Endothelial cell (in vitro differentiated cells): ENCODE measurements at places on chromosomes 12 and 14. TPM values are rescaled to one million over a fixed set of nuclear protein-coding genes. Genes with fewer than 3 reads are reported as not detected.

The CCDC77 gene
- 13.3 TPM for total RNA-seq

The TROAP gene
- total RNA-seq = 12.4 TPM

DNA sequence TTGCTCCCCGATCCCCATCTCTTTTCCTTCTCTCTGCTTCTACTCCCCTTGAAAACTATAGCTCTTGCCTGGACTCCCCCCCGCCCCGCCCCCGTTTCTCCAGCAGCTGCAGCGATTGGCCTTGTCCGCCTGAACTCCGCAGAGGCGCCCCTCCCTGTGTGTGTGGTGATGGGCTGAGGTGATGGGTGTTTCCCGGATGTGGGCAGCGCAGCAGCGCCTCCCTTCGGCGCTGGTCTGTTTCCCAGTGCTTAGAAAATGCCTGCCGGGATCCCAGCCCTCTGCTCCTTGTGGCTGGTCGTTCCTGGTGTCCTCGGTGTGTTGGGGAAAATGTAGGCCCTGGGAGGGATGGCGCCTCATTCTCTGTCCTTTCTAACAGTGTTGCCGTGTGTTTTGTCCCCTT lies 43.3 kb downstream of the GALNT8 start:
- peaks cover 3% of the 10 kb centered on the region for H3K36me3 ChIP-seq
- no peak overlapping the region for H3K27ac ChIP-seq
- peaks cover 3% of the 10 kb centered on the region for H3K27me3 ChIP-seq

DNA sequence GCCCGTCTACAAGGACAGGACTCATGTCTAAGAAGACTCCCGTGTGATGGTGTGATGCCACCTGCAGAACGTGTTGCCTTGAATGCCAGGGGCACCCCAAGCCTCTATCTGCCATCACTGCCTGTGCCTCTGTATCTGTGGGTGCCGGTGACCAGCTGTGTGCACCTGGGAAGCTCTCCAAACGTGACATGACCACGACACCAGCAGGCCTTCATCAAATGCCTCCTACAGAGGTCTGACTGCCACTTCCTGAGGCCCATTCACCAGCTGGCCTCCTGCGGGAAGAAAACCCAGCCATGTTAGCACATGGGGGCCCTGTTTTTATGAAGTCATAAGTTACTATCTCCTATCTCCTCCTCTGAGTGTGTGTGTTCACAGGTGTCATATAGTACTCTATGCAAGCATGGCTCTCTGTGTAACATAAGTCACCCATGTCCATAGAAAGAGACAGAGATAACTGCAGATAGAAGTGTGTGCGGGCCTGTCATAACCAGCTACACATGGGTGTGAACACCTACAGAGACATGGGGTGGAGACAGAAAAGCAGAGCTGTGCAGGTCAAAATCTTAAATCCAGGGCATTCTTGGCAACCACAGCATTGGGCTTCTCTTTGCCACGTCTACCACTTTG lies 18.3 kb upstream of the SERPINA4 start:
- H3K4me1 ChIP-seq = no peaks in the 10 kb centered on the region
- no peak overlapping the region for H3K4me3 ChIP-seq
- no peak for DNase-seq
- no peaks in the 10 kb centered on the region for H3K36me3 ChIP-seq
- H3K27ac ChIP-seq = no peak overlapping the region

The GPR68 gene
- total RNA-seq = 5.4 TPM

The NTS gene
- 79.2 TPM for total RNA-seq

- H3K36me3 ChIP-seq = no peaks in the 10 kb centered on the region
- no peaks in the 10 kb centered on the region for H3K27me3 ChIP-seq
- H3K27ac ChIP-seq = no peak overlapping the region
These were observed 21.7 kb downstream of the TAOK3 start for GRCh38 chr12:118350908-118351559.

DNA sequence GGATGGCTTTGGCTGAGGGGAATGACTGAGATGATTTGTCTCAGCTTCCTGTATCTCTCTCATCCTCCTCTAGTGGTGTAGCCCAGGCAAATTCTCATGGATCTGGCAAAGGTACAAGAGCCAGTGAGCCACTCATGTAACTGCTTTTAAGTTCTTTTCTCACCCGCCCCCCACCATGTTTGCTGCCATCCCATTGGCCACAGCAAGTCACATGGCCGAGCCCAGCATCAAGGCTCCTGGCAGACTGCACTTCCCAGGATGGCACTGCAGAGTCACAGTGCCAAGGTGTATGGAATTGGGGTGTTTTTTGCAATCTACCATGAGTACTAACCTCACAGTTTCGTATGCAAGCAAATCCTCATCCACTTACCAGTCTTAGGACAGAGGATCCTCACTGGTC lies 50.9 kb downstream of the CHST11 start:
- no peak overlapping the region for H3K4me3 ChIP-seq
- H3K4me1 ChIP-seq = peaks cover 13% of the 10 kb centered on the region
- H3K27ac ChIP-seq = no peak overlapping the region

DNA sequence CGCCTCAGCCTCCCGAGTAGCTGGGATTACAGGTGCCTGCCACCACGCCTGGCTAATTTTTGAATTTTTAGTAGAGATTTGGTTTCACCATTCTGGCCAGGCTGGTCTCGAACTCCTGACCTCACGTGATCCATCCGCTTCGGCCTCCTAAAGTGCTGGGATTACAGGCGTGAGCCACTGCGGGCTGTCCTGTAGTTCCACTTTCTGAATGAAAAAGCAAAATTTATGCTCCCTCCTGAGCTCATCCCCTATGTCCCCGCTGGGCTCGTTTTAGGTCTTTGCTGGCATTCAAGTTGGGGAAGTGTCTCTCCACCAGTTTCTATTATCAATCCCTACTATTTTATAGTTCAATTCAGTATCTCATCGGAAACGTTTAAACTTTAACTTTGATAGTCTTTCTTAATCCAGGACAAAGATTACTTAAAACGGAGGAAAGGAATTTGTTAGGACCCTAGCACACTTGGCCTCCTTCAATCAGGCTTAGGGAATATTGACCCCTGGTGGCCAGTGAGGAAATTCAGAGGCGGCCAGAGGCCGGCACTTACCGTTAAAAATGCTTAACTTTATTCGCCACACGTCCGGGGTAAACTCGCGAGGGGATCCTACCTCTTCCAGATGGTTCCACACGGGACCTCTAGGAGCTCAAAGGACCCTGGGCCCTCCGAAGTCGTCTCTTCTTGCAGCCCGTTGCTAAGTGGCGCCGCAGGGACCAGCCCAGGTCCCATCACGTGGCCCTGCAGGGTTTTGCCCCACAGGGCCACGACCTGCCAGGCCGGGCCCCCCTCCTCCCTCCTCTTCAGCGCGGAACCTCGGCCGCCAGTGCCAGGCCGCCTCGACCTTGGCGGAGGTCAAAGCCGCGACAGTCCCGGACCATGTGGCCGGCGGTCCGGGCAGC lies 11.4 kb upstream of the DNAL1 start:
- peaks cover 3% of the 10 kb centered on the region for H3K27me3 ChIP-seq
- no peaks in the 10 kb centered on the region for H3K36me3 ChIP-seq
- H3K4me3 ChIP-seq = peak overlapping the region; percentile 7
- DNase-seq = peak; percentile 59

- H3K4me1 ChIP-seq = peaks cover 60% of the 10 kb centered on the region
- H3K27me3 ChIP-seq = peaks cover 5% of the 10 kb centered on the region
- no peak for DNase-seq
- peaks cover 31% of the 10 kb centered on the region for H3K36me3 ChIP-seq
- H3K4me3 ChIP-seq = no peak overlapping the region
- H3K27ac ChIP-seq = no peak overlapping the region
These were observed 6.0 kb downstream of the ZBTB39 start for GRCh38 chr12:57000393-57000792.

GRCh38 chr12:59294221-59294620 lies 301.6 kb upstream of the SLC16A7 start:
- no peak overlapping the region for H3K4me3 ChIP-seq
- H3K36me3 ChIP-seq = no peaks in the 10 kb centered on the region
- no peak overlapping the region for H3K27ac ChIP-seq
- H3K4me1 ChIP-seq = no peaks in the 10 kb centered on the region
- H3K27me3 ChIP-seq = no peaks in the 10 kb centered on the region

The KRT3 gene
- not detected for total RNA-seq

The ZCCHC8 gene
- total RNA-seq = 18.6 TPM

DNA sequence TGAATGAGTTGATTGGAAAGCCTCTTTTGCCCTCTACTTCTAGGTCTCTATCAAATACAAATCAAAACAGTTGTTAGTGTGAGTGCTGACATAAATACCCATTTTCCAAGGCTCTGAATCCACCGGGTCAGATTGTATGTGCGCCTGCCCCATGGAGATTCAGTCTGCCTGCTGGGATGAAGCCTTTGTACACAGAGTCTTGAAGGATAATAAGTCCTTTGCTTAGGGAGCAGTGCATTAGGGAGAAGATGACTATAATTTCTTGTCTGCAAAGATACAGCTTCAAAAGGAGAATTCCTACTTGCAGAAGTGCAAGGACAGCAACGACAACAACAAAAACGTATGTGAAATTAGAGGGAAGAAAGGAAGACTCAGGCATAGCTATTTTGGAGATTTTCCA lies 90.3 kb upstream of the VRK1 start:
- H3K36me3 ChIP-seq = no peaks in the 10 kb centered on the region
- no peaks in the 10 kb centered on the region for H3K27me3 ChIP-seq
- peaks cover 9% of the 10 kb centered on the region for H3K4me1 ChIP-seq
- H3K27ac ChIP-seq = no peak overlapping the region
- no peak for DNase-seq

The KRT77 gene
- total RNA-seq = not detected

DNA sequence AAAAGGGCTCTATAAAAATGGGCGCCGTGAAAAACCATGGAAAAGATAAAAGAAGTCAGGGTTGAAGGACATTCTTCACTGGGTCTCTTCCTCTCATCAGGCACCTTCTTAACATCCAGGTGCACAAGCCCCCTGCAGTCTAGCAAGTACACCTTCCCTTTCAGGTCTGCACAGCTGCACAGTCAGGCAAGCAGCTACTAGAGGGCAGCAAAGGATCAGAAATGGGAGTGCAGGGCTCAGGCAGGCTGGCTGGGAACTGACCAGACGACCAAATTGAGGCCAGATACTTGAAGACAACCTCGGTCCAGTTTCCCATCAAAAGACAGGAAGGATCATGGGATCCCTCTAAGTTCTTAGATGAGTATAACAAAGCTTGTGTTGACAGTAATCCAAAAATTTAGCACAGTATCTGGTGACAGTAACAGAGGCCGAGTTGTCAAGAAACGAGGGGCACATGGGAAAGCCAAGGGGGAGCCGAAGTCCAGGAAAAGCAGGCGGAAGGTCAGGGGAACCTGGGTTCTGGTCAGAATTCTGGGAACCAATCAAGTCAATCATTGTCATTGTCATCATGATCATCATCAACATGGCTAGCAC lies 10.1 kb upstream of the GRIP1 start:
- no peaks in the 10 kb centered on the region for H3K36me3 ChIP-seq
- no peak overlapping the region for H3K4me3 ChIP-seq
- no peaks in the 10 kb centered on the region for H3K4me1 ChIP-seq

DNA sequence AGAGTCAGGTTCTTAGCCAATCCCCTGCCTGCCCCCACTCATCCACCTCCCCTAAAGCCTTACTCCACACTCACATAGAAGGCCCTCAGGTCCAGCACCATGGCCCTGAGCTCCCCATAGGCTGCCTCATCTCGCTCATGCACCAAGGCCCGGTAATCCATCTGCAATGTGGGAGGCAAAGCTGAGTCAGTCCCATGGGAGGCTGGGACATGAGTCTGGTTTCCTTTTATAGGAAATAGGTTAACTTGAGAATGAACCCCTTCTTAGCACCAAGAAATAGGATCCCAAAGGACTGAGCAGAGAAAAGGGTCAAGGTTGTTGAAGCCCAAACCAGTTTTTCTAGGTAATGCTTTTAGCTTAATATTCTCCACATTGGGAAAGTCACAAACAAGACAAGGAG lies 2.1 kb upstream of the EMC9 start:
- H3K4me1 ChIP-seq = peaks cover 26% of the 10 kb centered on the region
- peaks cover 28% of the 10 kb centered on the region for H3K36me3 ChIP-seq
- peak overlapping the region; percentile 4 for H3K4me3 ChIP-seq
- no peak overlapping the region for H3K27ac ChIP-seq
- H3K27me3 ChIP-seq = peaks cover 13% of the 10 kb centered on the region

The AKAP5 gene
- total RNA-seq = 6.1 TPM

GRCh38 chr14:59247801-59248584 lies 59.5 kb downstream of the DAAM1 start:
- H3K27ac ChIP-seq = peak overlapping the region; percentile 83
- H3K36me3 ChIP-seq = peaks cover 3% of the 10 kb centered on the region
- H3K4me1 ChIP-seq = peaks cover 29% of the 10 kb centered on the region
- no peak overlapping the region for H3K4me3 ChIP-seq
- H3K27me3 ChIP-seq = no peaks in the 10 kb centered on the region

DNA sequence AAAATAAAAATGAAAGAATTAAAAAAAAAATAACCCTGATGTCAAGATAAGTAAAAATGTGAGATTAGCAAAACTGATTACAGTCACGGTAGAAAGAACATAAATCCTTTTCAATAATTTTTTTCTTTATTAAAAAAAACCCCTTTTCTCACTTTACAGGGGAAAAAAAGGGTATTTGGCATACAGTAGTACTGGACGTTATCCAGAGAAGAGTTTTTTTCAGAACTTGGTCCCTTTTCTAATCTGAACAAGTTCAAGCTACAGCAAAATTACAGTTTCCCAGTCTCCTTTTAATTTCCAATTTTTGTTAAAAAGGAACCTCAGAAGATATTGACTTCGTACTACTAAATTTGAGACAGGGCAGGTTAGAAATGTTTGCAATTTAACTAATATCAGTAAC lies 134.7 kb upstream of the DCN start:
- H3K4me3 ChIP-seq = no peak overlapping the region
- H3K4me1 ChIP-seq = no peaks in the 10 kb centered on the region
- peaks cover 1% of the 10 kb centered on the region for H3K27me3 ChIP-seq
- no peak overlapping the region for H3K27ac ChIP-seq
- no peaks in the 10 kb centered on the region for H3K36me3 ChIP-seq
- no peak for DNase-seq

GRCh38 chr14:66072190-66073084 lies 413.7 kb upstream of the CCDC196 start:
- no peak overlapping the region for H3K27ac ChIP-seq
- no peak overlapping the region for H3K4me3 ChIP-seq
- DNase-seq = no peak
- peaks cover 4% of the 10 kb centered on the region for H3K27me3 ChIP-seq
- peaks cover 18% of the 10 kb centered on the region for H3K36me3 ChIP-seq
- H3K4me1 ChIP-seq = peaks cover 8% of the 10 kb centered on the region

DNA sequence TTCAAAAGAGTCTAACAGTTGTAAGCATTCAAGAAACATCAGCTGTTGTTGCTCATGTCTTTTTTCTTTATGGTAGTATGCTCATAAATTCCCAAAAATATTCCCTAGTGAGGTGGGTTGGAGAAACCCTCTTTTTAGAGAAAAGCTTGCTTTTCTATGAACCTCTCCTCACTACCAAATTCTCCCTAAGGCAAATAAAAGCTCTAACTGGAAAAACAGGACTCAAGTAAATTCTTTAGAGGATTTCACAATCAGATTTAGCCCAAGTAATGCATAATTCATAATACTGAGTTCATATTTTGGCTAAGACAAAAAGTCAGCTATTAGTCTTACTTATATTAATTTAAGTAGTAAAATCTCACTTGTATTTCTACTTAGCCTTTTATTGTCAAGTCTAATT lies 59.1 kb downstream of the DIO2 start:
- no peaks in the 10 kb centered on the region for H3K36me3 ChIP-seq
- no peak for DNase-seq

The PYGL gene
- total RNA-seq = 21.1 TPM

DNA sequence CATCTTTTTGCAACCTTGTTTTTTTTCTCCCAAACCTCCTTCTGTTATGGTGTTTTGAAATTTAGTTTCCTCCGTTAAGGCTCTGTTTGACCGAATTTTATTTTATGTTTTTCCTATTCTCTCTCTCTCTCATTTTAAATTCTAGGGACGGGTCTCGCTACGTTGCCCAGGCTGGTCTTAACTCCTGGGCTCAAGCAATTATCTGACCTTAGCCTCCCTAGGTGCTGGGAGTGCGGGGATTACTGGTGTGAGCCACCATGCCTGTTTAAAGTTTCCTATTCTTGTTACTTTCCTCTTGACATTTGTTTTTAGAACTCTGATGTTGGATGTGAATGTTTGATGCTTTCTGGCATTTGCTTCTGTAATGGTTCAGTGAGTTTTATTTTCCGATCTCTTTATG lies 1.0 kb downstream of the ZC3H14 start:
- peaks cover 16% of the 10 kb centered on the region for H3K36me3 ChIP-seq
- peaks cover 11% of the 10 kb centered on the region for H3K27me3 ChIP-seq
- no peak for DNase-seq
- H3K4me3 ChIP-seq = peak overlapping the region; percentile 95
